ENCODE measurements at places on chromosomes 7 and 10.

GRCh38 chr7:149196705-149197171 is 1.4 kb downstream of the ZNF282 start:
- DNase-seq, result no peak

DNA sequence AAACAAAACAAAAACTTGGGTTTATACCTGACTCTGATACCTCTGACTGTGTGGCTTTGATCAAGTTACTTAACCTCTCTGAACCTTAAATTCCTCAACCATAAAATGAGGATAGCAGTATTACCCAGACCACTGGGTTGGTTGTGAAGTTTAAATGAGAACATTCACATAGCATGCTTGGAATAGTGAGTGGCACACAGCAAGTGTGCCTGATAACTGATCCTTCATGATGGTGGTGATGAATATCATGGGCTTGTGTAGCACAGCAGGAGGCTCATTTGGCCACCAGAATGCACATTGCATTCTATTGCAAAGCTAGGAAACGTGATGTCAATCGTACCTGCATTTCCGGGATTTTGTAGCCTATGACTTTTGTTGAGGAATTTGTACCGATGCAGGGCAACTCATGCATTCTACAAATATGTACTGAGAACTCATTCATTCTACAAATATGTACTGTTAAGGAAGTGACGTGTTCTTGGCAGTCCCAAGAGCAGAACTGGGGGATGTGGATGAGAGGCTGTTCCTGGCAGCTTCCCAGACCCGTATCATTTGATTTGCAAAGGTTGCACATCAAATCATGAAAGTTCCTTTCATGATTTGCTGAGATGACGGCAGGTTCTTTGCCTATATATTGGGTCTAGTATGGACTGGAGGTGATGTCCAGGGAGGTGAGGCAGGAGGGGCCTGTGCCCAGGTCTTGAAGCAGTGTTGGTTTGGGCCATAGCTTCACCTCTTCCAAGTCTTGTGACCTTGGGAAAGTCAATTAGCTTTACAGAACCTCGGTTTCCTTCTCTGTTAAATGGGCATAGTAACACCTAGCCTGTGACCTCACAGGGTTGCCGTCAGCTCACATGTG is 94.6 kb upstream of the SMNDC1 start:
- DNase-seq, result no peak

GRCh38 chr10:91415816-91416215 is 5.7 kb downstream of the HECTD2 start:
- no peak for DNase-seq

- DNase-seq, result no peak
Measured at GRCh38 chr7:4642468-4643203, 39.5 kb upstream of the FOXK1 start.

GRCh38 chr7:135704074-135704473 is 23.9 kb downstream of the SLC13A4 start:
- DNase-seq, result no peak

DNA sequence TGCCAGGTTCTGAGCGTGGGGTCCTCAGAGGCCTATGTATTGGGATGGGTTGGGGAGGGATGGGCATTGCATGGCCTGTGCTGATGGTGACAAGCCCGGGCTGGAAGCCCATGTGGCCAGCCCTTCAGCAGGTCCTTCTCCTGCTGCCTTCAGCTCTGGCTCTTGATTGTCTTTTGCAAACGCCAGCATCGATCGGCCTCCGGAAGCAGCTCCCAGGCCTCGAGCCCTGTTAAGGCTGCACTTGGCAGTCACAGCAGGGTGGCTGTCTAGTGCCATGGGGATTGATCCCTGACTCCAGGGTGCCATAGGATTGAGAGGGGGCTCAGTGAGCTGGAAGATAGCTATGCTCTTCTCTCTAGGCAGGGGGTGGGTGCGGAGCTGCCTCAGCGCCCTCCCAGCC is 51.4 kb downstream of the CDH23 start:
- no peak for DNase-seq

- DNase-seq, result no peak
Measured at GRCh38 chr7:24978843-24979469, 1.0 kb downstream of the OSBPL3 start.

GRCh38 chr10:98444314-98445006 is 2.3 kb downstream of the HPS1 start:
- no peak for DNase-seq

DNA sequence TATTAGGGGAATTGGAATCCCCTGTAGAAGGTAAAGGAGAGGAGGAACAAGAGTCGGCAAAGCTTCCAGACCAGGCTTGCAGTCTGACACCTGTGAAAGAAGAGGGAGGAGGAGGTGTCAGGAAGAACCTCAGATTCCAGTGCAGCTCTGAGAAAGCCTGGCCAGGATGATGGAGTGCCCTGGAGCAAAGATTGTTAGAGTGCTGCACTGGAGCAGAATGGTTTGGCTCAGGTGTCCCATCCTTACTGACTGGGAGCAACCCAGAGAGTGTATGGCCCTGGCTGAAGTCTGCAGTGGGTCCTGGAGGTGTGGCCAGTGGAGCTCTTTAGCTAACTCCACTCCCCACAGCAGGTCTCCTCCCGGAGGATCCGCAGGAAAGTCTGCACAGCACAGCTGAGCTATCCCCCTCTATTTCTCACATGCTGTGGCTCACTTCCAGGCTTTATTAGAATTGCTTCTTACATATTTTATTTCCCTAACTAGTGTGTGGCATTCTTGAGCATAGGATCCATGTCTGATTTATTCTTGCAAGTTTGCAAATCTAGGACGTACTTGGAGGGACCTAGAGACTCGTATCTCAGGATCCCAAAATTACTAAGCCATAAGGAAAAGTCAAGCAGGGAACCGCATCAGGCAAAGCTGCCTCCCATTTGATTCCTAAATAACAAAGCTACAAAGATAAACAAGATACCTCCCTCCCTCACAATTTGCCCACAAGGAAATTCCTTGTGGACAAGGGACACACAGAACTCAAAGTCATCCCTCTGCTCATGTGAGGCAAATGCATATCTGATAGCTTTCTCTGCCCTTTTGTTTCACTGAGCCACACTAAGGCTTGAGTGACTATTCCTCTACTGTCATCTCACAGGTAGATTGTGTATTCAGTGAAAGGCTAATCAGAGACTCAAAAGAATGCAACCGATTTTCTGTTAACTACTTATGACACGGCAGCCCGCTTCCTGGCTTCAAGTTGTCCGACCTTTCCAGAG is 58.8 kb downstream of the VIM start:
- no peak for DNase-seq

DNA sequence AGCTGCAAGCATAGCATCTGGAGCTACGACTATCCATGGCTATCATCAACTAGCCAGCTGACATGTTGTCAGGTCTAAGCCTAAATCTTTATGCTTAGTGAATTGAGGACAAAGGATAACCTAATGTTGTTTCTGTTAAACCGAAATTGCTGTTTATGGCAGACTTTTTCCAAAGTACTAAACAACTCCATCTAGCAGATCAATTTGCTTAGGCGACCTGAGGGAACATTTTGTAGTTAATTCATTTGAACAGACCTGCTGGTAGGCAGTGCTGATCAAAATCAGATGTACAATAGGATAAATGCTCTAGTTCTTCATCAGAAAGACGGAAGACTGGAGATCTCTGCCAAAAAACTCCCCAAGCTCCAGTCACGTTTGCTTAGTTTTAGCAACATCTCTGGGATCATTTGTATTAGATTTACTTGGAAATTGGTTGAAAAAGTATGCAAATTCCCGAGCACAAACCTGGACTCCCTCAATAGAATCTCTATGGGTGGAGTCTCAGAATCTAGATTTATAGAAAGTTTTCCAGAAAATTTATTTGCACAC is 301.6 kb upstream of the NRP1 start:
- DNase-seq, result no peak

- no peak for DNase-seq
Measured at GRCh38 chr7:113373863-113374262, 255.5 kb upstream of the SMIM30 start.

DNA sequence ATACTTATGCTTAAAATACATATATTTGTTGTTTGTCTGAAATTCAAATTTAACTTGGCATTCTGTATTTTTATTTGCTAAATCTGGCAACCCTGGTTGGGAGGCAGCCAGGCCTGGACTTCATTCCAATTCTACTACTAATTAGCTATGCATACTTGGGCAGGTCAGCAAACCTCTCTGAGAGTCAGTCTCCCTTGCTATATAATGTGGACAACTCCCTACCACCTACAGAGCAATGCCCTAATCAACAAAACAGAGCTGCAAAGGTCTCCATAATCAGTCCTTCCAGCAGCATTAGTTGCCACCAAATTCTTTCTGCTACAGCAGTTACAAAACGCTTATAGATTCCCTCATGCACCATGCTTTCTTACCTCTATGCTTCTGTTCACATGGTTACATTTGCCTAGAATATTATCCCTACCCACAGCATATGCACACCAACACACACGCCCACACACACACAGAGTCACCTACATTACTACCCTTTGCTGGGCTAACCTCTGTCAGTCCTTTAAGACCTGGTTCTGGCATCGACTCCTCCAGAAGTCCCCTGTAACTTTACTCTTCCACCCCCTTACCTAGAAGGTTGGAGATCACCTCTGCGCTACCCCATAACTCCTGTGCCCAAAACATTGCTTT is 188.7 kb downstream of the FGFR2 start:
- no peak for DNase-seq

DNA sequence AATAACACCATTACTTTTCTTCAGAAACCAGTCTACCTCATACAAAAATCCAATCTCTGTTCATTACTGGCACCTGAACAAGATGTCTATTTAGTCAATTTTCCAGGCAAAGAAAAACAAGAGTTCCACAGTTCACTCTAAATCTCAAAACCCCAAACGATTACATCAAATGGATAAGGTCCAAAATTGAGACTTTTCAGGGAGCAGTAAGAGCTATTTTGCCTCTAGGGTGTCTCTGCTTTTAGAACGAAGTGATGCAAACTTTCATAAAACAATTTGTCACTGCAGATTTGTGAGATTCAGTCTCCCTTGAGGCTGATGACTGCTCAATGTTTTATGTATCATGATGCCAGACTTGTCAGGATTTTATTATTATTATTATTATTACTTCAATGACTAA is 937.0 kb upstream of the PHF14 start:
- no peak for DNase-seq

DNA sequence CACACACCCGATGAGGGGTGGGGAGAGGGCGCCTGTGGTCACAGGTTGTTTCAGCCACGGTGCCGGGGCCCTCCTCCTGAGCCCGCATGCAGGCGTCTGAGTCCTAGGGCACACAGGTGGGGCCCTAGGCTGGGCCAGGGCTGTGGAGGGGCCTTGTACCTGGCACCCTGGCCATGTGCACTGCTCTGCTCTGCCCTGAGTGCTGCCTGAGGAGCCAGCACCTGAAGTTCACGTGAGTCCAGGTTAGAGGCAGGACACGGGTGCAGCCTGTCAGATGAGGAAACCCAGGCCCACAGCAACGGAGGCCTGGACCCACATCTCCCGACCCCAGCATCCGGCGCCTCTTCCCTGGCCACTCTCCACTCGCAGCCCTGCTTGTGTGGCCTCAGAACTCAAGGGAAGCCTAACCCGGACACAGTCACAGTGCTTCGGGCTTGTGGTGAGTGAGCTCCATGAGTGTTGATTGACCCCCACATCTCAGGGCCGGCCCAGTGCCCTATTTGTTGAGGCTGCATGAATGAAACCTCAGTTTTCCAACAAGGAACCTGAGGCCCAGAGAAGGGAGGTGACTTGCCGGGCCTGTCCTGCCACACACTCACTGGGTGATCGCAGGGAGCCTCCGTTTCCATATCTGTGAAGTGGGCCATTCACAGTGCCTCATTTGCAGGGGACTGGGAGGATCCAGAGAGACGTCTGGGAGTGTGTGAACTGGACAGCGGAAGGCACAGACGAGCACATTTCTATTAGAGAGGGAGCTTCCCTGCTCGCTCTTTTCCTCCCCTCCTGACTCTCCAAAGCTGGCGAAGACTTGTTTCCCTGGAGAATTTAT is 39.6 kb downstream of the PPIF start:
- DNase-seq, result no peak

- no peak for DNase-seq
Measured at GRCh38 chr7:154978017-154978416, 24.9 kb downstream of the PAXIP1 start.

GRCh38 chr7:34313289-34313688 is 344.7 kb upstream of the NPSR1 start:
- DNase-seq, result no peak

DNA sequence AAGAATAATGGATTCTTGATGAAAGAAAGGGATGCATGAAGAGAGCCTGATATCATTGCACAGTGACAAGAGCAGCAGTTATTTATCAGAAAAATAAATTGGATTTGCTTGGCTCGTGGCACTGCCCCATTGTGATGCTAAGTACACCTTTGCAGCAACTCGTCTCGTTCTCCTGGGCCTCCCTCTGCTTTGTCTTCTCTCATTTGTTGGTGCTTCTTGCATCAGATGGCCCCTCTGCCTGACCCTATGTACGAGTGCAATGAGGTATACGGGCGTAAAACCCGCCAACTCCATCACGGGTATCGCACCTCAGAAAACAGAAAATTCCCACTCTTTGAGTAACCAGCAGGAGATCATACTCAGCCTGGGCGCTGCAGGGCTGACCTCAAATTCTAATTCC is 107.2 kb upstream of the C10orf90 start:
- no peak for DNase-seq

- no peak for DNase-seq
Measured at GRCh38 chr10:44198780-44199097, 186.2 kb downstream of the CXCL12 start.

- DNase-seq, result no peak
Measured at GRCh38 chr7:134771889-134772288, 7.5 kb upstream of the CALD1 start.

DNA sequence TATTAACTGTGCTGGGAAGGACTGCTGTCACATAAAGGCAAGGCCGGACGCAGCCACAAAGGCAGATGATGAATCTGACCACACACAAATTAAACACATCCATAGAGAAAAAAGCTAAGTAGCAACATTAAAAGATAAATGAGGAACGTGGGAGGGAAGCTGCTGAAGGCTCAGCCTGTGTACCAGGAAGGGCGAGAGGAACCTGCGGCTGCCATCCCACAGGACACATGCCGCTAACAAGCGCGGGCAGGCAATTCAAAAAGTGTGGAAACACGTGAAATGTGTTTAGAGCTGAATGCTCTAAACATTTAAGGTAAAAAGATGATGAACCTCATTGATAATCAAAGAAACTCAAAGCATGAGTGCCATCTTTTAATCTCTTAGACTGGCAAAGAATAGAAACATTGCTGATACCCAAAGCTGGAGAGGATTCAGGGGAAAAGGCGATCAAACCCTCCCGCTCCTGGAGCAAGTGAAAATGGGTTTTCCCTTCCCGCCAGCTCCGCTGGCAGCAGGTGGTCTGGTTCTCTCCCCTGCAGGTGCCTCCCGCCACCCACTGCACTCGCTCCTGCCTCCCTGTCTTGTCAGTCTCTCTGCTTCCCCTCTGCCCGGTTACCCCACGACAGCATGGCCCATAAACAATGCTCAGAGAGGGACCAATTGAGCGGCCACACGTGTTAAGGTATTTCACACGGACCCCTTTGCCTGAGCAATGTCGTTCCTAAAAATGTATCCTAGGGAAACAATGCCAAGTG is 4.2 kb downstream of the STK32C start:
- no peak for DNase-seq

GRCh38 chr10:62903828-62904227 is 87.7 kb upstream of the EGR2 start:
- DNase-seq, result no peak
